ENCODE measurements at places on chromosomes 1 and 21.

GRCh38 chr1:195878478-195878877 is 729.8 kb downstream of the KCNT2 start:
- DNase-seq, result no peak

GRCh38 chr1:156126043-156126629 is 11.6 kb downstream of the LMNA start:
- DNase-seq, result peak; percentile 92

DNA sequence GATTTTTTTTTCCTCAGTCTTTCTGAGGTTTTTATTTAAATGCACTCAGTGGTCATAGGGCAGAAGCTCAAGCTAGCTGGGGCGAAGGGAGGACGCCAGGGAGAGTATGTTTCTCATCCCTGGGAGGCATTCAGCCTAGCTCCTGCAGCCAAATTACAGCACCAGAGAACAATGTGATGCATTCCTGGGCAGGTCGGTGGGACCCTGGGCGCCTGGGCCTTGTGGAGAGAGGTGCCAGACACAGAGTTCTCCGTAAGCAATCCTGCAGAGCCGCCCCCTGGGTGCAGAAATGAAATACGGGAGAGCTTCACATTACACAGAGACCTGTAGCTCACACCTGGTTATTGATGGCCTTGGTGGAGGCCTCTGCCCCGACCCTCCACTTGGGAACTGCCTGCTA is 15.5 kb downstream of the WNT2B start:
- no peak for DNase-seq

DNA sequence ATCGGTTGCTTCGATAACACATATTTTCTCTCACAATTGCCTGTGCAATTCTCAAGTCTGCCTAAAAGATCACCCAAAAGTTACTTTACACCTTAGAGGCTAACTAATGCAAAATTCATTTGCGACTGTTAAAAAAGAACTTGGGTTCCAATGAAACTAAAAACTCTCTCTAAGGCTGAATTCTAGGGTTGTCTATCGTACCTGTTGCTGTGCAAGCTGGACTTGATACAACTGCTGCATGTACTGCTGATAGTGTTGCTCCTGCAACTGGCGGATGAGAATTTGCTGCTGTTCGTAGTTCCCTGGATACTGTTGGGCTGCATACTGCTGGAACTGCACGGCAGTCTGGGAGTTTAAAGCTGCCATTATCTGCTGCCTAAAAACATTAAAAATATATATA is 27.6 kb downstream of the ACBD3 start:
- no peak for DNase-seq

- DNase-seq, result no peak
Observed at GRCh38 chr1:6695868-6696267, 5.7 kb downstream of the DNAJC11 start.

GRCh38 chr1:118042501-118042900 is 113.0 kb downstream of the WDR3 start:
- peak; percentile 25 for DNase-seq

DNA sequence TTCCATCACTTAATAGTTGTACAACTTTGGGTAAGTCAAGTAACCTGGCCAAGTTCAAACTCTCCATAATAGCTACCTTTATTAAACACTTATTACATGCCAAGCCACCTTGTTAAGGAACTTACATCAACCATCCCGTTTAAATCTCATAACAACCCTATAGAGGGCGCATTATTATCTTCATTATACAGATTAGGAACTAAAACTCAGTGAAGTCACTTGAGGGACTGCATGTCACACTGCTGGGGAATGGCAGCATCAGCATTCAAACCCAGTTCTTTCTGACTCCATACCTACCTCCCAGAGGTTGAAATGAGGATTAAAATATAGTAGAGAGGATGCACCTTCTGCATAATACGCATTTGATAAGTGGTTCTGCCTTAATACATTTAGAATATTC is 47.1 kb upstream of the PLA2G2C start:
- no peak for DNase-seq
